ENCODE measurements at places on chromosomes 13 and 19.

DNA sequence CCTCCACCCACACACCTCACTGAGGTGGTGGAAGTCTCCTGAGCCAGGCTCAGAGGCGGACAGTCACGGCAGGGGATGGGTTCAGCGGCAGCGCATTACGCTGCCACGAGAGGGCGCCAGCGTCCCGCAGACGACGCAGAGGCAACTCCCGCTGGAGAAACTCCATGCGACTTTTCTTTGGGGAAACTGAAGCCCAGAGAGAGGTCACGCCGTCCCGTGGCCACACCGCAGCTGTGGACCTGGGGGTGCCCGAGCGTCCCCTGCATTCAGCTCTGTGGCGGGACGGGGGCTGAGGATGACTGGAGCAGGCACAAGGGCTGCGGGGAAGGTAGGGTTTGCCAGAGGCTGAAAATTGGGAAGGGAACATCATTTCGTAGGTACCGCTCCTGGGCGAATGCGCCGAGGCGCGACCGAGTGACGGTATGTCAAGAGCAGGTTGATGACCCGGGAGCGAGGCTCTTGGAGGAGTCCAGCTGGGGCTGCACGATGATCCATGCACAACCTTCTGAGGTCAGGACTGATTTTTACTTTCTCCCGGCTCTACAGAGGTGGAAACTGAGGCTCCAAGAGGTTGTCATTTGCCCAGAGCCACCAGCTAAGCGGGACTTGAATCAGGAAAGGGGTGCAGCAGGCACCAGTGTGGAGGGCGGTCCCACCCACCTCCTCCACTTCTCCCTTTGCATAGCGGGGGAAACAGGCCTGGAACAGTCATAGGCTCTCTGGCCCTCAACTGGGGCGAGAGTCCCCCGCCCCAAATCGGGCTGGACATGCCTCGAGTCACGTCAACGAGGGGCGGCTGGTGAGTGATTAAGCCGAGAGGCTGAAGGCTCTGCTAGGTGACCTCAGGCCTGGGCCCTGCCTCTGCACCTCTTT, 690 bp upstream of the ARRDC2 start:
- no peak for DNase-seq

DNA sequence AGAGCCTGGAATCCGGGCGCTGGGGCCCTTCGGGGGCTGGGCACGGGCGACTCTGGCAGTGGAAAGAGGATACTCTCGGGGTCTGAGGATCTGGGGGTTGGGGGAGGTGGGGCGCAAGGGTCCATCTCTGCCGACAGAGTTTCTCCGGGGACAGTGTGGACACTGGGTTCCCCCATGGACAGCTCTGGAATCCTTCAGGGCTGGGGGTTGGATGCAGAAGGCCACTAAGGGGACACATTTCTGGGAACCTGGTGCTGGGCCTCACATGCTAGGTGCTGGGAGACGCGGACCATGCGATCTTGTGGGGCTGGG, 2.3 kb downstream of the TGFBR3L start:
- no peak for DNase-seq

DNA sequence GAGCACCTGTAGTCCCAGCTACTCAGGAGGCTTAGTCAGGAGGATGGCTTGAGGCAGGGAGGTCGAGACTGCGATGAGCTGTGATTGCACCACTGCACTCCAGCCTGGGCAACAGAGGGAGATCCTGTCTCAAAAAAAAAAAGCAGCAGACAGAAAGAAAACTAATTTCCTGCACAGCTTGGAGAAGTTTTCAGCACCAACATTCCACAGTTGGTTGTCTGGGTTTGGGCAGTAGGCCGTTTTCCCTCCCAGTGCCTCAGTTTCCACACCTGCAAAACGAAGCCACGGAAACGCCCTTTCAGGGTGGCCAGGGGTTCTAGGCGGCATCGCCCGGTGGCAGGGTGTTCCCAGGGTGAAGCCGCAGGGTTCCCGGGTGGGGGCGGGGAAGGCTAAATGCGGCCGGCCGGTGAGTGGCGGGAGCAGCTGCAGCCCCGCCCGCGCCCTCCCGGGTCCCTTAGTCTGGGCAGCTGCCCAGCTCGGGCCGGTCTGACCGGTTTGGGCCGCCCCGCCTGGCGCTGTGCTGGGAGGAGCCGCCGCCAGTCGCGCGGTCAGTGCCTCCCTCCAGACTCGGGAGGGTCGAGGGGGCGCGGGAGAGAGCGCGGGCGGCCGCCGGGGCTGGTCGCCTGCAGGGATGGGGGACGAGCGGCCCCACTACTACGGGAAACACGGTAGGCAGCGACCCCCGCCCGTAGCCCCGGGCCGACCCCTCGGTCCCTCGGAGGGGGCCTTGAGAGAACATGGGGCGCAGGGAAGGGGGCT, at the start of gene SLC44A2:
SLC44A2 (plus strand) TSS at position 551 of the 759 bp plus-strand sequence; CDS start at position 632, 81 bp downstream.
- no peak for DNase-seq

DNA sequence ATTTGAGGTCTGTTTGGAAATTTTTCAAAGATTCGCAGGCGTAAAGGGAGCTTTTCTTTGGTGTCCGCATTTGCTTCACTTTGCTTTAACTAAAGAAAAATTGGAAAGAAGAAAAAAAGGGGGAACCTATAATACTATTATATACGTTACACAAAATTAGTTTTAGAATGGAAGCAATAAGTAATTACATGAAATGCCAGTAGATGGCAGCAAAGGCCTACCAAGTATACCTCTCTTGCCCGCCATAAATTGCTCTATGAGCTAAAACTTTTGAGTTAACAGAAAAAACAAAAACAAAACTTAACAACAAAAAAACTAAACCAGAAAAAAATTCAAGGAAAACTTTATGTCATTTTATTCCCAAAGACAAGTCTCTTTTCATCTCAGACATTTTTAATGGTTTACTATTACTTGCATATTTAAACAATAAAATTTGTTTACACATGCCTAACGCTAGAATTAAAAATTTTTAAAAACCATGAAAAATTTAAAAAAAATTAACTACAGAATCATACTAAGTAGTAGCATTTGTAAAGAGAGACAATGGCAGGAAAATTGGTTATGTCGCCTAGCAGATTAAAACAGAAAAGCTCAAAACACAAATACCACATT, 271.4 kb downstream of the NALCN start:
- no peak for DNase-seq

- no peak for DNase-seq
These were observed 225.8 kb upstream of the IRS2 start for GRCh38 chr13:110012102-110012739.

GRCh38 chr13:77918391-77919245, at the start of gene EDNRB:
EDNRB (minus strand) TSS chr13:77918831; CDS start chr13:77918573, 258 bp downstream.
- DNase-seq = no peak

DNA sequence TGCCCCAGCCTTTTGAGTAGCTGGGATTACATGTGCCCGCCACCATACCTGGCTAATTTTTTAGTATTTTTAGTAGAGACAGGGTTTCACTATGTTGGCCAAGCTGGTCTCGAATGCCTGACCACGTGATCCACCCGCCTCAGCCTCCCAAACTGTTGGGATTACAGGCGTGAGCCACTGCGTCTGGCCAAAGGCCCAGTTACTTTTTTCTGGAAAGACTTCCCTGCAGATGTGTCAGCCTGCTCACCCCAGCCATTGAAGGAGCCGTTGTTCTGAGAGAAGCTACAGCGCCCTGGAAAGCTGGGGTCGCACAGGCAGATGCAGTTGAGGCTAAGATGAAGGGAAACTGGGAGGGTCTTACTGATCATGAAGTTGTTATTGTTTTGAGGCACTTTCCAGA, 7.9 kb upstream of the ZNF626 start:
- no peak for DNase-seq

GRCh38 chr13:113874579-113875428, 10.9 kb upstream of the GAS6 start:
- no peak for DNase-seq

DNA sequence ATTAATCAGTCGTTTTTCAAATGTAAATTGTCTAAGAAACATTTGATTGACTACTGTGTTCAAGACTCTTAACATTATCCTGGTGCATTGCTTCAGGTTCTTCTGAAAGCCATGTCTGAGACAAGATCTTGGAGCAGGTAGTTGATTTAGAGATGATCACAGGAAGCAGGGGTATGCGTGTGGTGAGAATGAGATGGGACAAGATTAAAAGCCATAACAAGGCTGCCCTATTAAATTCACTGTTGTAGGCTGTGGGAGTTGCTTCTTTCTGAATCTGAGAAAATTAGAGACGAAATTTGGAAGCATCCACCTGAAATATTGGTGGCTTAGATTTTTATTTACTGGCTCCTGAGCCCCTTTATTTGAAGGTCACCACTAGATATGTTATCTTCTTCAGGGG, 687.4 kb upstream of the SLITRK6 start:
- no peak for DNase-seq

DNA sequence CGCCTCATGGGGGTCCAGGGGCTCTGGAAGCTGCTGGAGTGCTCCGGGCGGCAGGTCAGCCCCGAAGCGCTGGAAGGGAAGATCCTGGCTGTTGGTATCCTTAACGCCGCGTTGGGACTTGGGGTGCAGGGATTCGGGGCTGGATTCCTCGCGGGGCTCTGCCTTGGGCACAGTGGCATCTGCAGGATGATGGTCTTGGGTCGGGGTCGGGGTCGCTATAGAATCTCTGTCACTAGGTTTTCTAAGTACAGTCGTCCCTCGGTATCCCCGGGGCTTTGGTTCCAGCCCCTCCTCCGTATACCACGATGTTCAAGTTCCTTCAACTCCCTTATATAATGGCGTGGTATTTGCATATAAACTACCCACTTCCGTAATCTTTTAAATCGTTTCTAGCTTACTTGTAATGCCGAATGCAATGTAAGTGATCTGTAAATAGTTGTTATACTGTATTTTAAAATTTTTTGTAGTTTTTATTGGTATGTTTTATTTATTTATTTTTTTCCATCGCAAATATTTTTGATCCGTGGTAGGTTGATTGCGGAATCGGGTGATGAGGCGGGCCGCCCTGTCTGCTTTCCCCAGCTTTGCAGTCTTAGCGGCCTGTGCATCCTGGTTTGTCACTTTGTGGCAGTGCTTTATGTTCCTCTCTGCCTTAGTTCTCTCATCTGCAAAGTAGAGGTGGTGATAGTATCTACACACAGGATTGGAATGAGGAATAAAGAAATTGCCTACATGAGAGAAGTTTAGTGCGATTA, 606 bp downstream of the ERCC5 start:
- no peak for DNase-seq

- DNase-seq = no peak
These were observed 2898.1 kb downstream of the PCDH9 start for GRCh38 chr13:64332048-64332447.

DNA sequence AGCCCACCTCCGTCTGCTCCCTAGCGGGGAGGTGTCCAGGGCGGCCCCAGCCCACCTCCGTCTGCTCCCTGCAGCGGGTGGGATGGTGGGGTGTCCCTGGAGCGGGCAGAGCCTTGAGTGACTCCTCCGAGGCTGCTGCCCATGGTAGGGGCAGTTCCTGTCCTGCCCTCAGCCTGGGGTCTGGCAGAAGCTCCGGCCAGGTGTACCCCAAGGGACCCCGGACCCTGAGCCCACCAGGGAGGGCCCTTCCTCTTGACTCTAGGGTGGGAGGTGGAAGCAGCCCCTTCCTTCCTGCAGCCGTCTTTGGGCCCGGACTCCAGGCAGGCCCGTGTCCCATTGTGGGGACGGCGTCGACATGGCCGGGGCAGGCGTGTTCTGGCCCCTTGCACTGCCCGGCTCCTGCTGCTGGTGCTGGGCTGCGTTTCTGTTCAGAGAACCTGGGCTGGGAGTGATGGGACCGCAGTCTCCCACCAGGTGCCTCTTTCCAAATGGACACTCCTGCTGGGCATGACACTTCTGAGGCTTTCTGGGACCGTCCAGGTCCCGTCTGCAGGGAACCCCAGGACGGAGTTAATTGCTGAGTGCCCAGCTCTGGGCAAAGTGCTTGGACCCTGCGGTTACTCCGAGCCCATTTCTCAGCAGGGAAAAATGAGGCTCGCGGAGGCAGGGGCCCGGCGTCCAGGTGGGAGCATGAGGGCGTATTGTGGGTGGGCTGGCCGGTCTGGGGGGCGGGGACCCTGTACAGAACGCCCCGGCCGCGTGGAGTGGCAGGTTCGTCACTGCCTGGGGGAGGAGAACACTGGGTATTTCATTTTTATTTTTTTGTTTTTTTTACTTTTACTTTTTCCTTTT, 19.8 kb downstream of the ARID3A start:
- DNase-seq = no peak

- no peak for DNase-seq
These were observed at the start of gene CADM4 for GRCh38 chr19:43639519-43640423. CADM4 (minus strand) TSS chr19:43639850; CDS start chr19:43639790, 60 bp downstream.

DNA sequence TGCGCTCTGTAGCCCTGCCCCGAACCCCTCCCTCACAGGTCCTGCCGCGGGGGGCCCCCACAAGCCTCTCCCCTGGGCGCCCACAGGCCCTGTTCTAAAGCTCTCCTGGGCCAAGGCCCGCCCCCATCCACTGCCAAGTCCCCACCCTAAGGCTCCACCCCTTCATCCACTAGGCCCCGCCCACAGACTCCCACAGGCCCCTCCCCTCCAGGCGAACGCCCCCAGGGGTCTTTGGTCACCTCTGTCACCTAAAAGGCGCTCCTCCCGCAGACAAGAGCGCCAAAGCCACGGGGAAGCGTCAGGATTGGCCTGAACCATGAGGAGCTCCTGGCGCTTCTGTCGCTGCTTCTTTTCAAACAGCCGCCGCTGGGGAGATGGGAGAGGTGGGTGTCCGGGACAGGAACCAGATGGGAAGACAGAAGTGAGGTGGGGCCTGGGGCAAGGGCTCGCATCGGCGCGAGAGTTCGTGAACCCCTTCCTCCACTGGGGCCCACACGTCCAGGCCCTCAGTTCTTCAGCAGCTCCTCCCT, 2.3 kb downstream of the TULP2 start:
- DNase-seq = no peak

- DNase-seq = no peak
These were observed 2.4 kb upstream of the NTN5 start for GRCh38 chr19:48674921-48675824.

GRCh38 chr13:24263632-24264031, 45.7 kb upstream of the C1QTNF9 start:
- no peak for DNase-seq

- DNase-seq = no peak
These were observed 77.2 kb downstream of the TBC1D4 start for GRCh38 chr13:75404726-75405125.

DNA sequence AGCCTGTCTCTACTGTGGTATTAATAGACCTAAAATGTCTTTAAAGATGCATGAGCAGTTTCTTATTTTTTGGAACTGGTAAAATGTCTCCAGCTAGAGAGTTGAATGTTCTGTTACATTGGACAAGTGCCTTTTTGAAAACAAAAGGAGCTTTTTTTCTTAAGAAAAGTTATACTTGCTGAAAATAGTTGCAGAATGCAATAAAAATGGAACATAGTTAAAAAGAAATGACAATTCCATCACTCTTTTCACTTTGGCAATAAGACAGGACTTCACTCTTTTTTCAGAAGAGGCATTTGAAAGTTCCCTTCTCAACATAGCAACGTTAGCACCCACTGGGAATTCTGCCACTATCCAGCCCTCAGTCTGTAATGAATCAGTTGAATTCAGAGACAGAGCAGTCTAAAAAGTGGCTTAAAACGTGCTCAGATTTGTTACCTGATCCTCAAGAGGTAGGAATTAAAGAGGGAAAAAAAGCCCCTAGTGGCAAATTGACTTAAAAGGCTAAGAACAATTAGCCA, 10.1 kb downstream of the RGCC start:
- no peak for DNase-seq

DNA sequence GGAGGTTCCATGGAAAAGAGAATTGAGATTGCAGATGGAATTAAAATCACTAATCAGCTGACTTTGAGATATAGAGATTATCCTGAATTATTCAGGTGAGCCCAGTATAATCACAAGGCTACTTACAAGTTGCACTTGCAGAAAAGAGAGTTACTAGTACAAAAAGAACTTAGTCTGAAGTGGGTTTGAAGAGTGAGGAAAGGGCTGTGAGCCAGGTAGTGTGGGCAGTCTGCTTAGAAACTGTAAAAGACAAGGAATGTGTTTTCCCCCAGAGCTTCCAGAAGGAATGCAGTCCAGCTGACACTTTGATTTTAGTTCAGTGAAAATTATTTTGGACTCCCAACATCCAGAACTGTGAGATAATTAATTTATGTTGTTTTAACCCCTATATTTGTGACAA, 285.4 kb upstream of the GPC6 start:
- DNase-seq = no peak

All from cortex of kidney (tissue), 1 donor.